ENCODE measurements at places on chromosomes 11 and 22.

DNA sequence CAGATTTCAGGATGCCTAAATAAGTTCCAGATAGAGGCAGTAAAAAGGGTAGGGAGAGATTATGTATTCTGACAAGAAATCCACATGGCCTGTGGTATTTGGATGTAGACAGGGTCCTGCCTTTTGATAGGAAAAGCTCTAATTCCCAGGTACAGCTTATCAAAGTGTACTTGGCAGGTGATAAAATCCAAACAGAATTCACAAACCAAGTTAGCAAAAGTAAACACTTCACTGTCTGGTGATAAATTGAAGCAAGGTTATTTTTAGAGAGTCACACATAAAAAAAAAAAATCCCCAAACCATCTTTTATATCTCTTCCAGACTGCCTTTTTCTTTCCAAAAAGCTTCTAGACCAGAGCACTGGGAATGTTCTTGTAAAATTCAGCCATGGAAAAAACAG lies 5.7 kb downstream of the CBLIF start:
- no peak for DNase-seq

GRCh38 chr22:40009951-40010671 lies 15.4 kb downstream of the FAM83F start:
- DNase-seq = peak; percentile 63

- no peak for DNase-seq
Measured at GRCh38 chr11:12290477-12290922, 86.9 kb upstream of the PARVA start.

DNA sequence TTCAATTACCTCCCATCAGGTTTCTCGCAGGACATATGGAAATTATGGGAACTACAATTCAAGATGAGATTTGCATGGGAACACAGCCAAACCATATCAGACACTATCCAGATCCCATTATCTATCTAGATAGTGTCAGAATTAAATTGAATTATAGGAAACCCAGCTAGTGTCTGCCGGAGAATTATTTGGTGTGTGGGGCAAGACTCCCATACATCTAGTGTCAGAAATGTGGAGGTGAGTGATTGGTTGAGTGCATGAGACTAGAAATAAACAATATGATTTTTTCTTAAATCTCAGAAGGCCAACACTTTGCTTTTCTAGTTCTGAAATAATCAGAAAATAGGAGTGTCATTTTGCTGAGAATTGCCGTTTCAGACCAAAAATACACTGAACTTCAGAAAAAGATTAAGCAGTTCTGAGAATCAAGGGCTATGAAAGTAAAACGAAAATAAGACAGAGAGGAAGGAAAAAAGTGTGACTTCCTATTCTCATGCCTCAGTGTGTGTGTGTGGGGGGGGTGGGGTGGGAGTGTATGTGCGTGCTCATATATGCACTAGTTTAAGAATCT lies 21.3 kb downstream of the CASP12 start:
- peak; percentile 52 for DNase-seq

DNA sequence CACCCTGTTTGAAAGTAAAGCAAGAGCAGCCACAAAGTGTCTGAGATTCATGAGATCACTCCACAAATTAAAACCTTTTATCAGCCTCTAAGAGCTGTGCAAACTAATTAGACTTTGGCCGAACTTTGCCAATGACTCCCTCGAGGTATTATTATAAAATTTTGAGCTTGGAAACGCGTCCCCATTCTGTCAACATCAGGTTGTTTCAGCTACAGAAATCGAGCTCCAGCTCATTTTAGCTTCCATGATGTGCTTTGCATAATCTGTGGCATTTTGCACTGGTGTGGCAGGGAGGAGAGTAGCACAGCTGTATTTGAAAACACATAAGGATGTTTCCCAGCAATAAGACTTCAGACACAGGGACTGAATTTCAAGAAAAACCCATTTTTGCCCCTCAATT lies 872.2 kb downstream of the NTM start:
- DNase-seq = no peak

- no peak for DNase-seq
Measured at GRCh38 chr11:2518983-2519340, 74.2 kb downstream of the KCNQ1 start.

GRCh38 chr22:43252319-43252718 lies 65.4 kb upstream of the TTLL12 start:
- no peak for DNase-seq

DNA sequence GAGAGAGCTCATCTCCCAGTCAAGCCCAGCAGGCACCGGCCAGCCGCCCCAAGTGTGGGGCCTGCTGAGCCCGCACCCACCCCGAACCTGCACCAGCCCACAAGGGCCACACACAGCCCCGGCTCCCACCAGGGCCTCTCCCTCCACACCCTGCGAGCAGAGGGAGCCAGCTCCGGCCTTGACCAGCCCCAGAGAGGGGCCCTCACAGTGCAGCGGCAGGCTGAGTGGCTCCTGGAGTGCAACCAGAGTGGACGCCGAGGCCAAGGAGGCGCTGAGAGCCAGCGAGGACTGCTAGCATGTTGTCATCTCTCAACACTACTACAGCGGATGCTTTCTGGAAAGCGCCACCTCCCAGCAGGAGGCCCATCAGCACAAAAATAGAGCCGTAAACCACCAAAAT lies 10.9 kb downstream of the DEFB108B start:
- DNase-seq = no peak

GRCh38 chr11:94741022-94741679 lies 27.0 kb upstream of the AMOTL1 start:
- DNase-seq = no peak

DNA sequence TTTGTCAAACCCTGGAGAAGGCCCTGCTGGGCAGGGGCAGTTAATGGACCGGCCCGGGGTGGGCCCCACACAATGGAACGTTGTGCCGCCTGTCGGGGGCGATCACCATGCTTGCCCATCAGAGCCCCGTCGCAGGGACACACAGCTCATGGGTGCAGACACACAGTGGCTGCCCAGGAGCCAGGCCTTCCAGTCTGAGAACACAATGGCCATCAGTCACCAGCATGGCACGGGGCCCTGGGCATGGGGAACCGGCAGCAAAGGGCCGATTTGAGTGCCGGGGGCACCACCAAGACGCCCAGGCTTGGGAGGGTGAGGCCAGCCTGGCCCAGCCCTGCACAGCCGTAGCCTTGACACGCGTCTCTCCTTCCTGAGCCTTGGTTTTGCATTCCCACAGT lies 7.1 kb downstream of the LINC01488 start:
- DNase-seq = no peak

DNA sequence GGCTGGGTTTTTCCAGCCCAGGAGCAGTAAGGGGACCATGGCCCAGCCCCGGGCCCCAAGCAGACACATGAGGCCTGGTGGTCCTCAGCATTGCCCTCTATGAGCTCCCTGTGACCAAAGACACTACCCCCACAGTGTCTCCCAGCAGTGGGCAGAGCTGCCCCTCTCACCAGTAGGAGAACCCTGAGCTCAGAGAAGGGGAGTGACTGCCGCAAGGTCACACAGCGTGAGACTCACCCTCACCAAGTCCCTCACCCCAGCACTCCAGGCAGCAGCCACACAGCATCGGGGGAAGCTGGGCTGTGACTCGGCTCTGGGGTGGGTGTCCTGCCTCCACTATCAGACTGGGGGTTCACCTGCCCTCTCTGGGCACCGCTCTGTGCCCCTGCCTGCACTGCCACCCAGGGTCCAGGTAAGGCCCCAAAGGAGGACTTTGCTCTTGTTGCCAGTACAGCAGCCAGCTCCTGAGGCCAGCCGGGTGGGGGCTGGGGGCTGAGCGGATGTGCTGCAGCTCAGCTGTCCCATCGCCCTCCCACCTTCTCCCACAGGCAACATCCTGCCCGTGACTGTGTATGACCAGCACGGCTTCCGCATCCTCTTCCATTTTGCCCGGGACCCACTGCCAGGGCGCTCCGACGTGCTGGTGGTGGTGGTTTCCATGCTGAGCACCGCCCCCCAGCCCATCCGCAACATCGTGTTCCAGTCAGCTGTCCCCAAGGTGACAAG lies 7.9 kb upstream of the SH3BP1 start:
- DNase-seq = no peak

DNA sequence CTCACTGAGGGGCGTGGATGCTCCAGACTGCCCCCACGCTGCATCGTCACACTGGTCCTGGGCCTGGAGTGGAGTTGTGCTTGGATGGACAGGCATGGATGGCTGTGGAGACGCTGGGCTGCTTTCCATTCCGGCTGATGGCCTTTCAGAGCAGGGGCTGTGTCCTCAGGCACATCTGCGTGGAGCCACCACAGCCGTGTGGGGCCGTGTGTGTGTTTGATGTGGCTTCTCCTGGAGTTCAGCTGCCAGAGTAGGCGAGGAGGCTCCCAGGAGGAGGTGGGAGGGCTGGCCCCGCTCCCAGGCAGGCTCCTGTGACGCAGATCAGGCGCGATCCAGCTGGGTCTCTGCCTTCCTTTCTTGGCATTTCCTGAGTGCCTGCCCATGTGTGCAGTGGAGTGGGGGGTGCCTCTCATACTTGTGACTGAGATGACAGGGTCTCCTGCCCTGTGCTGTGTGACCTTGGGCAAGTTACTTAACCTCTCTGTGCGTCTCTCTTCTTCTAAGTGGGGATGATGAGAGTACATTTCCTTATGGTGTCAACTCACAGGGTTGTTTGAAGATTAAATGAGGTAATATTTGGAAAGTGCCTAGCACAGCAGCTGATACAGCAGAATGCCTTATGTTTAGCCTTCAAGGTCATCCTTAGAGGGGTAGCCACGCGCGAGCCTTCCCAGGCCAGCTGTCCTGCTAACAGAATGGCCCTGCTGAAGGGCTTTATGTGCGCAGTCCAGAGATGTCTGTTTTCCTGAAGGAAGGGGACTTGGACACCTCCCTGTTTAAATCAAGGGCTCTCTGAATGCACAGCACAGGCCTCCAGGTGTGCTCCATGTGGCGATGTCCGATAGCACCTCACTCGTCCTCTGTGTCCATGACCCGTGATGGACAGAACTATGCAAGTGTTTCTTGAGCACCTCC lies 33.5 kb downstream of the GLB1L2 start:
- DNase-seq = no peak

GRCh38 chr22:22818861-22819855 lies 68.5 kb upstream of the IGLL5 start:
- peak; percentile 65 for DNase-seq

DNA sequence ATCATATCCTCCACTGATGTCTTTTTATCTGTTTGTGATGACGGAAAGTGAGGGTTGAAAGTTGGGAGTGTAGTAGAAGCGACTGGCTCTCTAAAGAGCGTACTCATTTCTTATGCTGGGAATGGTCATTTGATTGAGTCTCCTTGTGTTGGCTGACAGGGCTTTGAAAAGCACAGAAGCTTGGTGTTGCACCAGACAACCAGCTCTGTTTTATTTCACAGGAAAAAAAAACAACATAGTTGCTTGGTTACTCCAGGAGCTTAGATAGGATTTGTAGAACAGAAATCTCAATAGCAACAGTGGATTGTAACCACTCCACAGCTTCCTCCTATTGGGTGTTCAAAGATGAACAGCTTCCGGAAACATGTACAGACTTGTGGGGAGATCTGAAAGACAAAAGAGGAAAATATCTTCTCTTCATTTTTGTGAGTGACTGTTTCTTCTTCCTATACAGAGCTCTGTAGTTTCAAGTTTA lies 2.7 kb downstream of the RBM14 start:
- DNase-seq = no peak

DNA sequence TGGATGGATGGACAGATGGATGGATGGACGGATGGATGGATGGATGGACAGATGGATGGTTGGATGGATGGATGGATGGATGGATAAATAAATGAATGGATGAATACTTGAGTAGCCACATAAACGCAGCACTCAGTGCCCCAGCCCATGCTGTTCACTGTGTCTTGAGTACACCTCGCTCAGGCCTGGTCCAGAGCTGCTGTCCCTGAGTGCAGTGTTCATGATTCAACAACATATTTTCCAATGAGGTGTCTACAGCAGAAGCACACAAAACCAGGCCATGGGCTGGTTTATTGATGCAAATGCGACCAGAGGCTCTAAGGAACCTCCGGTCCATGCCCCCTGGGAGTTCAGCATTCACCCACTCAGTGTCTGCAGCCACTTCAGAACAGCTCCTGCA lies 584.3 kb downstream of the BRD1 start:
- DNase-seq = no peak

- DNase-seq = no peak
Measured at GRCh38 chr11:28983780-28984179, 875.6 kb downstream of the METTL15 start.
